Hematopoietic multipotent progenitor cell treated with erythropoietin and hydrocortisone succinate and interleukin-3 and kit ligand, for 4 days (in vitro differentiated cells): ENCODE measurements at places on chromosomes 7 and 10.
A peak's percentile ranks its signal among the peaks of the same experiment; 100 is the strongest.

DNA sequence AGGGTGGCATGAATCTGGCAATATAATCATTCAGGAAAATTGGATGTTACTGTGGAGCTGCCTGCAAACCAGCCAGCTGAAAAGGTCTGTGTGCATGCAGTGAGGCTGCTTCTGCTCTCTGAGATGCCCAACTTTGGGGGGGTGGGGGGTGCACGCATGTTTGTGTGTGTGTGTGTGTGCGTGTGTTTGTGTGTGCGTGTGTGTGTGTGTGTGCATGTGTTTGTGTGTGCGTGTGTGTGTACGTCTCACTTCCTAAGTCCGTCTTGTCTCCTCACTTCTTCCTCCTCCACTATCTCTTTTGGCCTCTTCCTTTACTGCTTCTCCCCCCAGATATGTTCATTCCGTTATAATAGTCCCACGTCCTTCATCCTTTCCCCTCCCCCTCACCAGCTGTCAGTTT lies 102.9 kb upstream of the MACROH2A2 start:
- no peak for DNase-seq

DNA sequence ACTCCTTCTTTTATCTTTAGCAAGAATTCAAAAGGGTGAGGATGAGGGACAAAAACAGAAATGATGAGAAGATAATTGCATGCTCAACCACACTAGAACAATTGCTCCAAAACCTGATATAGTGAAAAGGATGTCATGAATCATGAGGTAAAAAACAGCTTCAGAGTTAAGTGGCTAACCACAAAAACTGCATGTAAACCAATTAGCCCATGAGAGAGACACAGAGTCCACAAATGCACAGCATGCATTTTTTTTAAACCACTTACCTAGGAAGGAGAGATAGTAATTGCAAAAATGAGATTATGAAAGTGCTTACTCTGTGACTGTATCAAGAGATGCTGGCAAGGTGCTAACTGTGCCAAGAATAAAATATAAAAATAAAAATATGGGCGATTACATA lies 132.9 kb downstream of the MBL2 start:
- peak; percentile 43 for DNase-seq

DNA sequence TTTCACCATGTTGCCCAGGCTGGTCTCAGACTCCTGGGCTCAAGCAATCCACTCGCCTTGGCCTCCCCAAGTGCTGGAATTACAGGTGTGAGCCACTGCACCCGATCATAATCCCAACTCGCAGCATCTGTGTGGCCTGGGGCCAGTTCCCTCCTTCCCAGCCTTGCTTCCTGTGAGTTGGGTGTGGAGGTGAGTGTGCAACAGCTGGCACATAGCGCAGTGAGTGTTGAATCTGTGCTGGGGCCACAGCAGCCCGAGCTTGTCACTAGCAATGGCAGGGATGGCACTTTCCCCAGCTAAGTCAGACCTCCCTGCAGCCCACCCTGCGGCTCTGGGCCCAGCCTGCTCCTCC lies 12.2 kb downstream of the TMEM184A start:
- DNase-seq: no peak

DNA sequence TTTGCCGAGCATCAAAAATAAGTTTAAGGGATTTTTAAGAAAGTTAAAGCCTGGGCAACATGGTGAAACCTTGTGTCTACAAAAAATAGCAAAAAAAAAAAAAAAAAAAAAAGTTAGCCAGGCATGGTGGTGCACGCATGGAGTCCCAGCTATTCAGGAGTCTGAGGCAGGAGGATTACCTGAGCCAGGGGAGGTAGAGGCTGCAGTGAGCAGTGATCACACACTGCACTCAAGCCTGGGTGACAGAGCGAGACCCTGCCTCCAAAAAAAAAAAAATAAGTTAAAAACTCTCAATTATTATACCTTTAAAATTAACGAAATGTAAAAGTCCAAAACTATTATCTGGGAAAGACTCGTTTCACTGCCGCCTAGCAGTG lies 35.0 kb upstream of the DAGLB start:
- no peak for DNase-seq

DNA sequence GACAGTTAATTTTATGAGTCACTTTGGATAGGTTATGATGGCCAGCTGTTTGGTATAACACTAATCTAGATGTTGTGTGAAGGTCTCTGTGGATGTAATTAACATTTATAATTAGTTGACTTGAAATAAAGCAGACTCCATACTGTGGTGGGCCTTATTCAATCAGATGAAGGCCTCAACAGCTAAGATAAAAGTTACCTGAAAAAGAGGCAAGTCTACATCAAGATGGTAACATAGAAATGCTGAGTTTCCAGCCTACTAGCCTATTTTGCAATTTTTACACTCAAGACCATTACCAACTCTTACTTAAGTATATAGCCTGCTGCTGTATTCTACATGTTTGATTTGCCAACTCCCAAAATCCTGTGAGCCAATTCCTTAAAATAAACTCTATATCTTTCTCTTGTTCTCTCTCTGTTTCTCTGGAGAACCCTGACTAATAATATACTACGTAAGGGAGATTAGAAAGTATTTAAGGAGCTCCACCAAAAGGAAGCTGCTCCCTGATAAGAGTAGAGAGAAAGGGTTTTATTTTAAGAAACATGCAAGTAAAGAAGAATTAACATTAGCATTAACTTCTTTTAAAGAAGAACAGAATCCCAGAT lies 42.7 kb downstream of the ZNF438 start:
- peak; percentile 32 for DNase-seq

DNA sequence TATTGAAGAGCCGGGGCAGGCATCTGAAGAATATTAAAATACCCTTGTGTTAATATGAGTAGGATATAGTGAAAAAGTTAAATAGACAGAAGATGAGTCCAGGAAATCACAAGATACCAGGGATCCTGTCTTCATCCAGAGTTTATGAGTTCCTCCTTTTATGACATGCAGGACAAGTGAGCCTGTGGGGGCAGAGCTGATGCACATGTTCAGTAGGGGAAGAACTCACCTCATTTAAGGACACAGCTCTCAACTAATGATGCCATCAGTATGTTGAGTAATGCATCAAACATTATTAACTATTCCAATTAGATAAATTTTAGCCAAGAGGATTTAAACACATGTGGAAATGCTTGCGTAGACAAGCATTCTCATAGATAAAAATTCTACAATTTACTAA lies 435.8 kb upstream of the AKR1E2 start:
- DNase-seq: no peak

DNA sequence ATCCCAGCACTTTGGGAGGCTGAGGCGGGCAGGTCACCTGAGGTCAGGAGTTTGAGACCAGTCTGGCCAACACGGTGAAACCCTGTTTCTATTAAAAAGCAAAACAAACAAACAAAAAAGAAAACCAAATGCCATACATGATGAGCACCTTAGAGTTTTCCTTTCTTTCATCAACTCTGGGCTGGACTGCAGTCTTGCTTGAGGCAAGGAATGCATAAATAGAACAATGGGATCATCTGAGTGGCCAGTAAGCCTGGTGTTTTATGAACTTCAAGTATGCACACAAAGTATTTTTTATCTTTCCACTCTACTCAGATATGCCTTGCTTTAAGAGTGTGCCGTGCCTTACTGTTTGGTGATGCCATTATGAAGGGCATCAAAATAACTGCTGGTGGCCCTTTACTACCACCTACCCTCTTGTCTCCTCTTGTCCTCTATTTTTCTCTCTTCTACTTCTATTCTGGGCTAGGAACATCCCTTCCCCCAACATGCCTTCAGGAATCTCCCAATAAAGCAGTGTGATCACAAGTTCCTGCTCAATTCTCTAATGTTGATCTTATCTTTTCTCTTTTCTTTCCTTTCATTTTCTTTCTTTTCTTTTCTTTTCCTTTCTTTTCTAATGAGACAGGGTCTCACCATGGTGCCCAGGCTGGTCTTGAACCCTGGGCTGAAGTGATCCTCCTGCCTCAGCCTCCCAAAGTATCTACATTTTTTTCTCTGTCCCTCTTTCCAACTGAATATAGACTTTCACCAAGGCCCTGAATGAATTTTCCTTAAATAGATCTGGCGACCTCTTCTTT lies 10.2 kb downstream of the SCD start:
- no peak for DNase-seq

DNA sequence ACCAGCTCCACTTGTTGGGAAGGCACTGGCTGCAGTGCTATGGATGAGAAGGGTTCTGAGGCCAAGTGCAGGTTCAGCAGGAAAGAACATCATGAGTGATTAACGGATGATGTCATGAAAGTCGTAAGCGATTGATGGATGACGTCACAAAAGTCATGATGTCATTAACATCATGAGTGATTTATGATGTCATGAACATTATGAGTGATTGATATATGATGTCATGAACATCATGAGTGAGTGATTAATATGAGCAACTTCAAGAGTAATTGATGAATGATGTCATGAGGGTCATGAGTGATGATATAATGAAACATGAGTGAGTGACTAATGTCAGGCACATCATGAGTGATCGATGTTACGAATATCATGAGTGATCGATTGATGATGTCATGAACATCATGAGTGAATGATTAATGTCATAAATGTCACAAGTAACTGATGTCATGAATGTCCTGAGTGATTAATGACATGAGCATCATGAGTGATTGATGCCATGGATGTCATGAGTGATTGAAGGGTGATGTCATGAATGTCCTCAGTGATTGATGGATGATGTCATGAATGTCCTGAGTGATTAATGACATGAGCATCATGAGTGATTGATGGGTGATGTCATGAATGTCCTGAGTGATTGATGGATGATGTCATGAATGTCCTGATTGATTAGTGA lies 185.6 kb downstream of the PAXIP1 start:
- DNase-seq: no peak

DNA sequence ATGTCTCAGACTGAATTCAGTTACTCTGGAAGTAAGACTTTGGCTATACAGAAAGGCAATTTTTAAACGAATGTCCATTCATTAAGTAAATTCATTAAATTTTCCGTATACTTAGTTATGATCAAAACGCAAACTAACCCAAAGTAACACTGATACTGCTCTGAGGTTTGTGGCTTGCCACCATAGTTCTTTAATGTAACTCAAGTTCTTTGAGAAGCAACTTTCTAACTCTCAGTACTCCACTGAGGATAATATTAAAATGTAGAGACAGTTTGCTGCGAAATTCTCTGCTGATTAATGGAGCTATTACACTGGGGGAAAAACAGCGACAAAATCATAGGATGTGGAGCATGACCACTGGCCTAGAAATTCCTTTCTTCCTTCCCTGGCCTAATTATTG lies 45.4 kb upstream of the PNLIPRP3 start:
- no peak for DNase-seq

GRCh38 chr7:122736183-122736582 lies 33.5 kb upstream of the RNF148 start:
- no peak for DNase-seq

DNA sequence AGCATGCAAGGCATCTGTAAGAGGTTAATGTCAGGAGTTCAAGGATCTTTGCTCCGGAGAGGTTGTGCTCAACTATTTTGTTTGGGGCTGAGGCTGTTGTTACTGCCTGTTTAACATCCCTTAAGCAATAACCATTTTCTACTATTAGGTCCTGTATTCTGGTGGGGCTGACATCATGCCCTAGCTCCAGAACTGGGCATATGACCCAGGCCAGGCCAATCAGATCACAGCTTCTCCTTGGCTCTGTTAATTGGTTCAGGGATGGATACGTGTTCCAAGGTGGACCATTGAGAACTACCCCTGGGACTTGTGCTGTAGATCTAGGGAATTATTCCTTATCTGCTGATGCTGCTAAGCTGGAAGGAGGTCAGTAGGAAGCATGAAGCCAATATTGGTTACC lies 67.0 kb downstream of the SYPL1 start:
- no peak for DNase-seq

DNA sequence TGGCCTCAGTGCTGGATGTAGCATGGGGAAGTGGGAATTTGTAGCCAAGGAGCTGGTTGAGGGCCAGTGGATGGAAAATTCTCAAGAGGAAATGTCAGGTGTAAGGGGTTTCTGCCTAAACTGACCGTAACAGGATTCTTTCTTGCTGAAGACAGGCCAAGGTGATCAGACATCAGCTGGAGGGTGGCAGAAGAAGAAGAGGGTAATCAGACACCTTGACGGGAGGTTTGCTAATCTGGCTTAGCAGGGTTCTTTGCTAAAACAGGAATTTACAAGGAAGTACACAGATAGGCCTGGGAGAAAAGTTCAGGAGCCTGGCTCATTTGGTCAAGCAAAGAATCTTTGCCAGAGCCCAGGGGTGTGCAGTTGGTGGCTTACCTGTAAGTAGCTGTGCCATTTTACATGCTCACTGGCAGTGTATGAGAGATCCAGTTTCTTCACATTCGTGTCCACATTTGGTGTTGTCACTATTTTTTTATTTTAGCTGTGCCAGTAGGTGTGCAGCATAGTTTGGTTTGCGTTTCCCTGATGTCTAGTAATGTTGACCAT lies 73.7 kb downstream of the BMPR1A start:
- no peak for DNase-seq

GRCh38 chr7:48360574-48360973 lies 189.3 kb downstream of the ABCA13 start:
- no peak for DNase-seq

GRCh38 chr7:24025094-24025493 lies 258.9 kb upstream of the NPY start:
- no peak for DNase-seq

- peak; percentile 55 for DNase-seq
These were observed 669 bp downstream of the PI4K2A start for GRCh38 chr10:97640868-97641811.

GRCh38 chr7:101402081-101402779 lies 39.6 kb downstream of the COL26A1 start:
- DNase-seq: no peak

DNA sequence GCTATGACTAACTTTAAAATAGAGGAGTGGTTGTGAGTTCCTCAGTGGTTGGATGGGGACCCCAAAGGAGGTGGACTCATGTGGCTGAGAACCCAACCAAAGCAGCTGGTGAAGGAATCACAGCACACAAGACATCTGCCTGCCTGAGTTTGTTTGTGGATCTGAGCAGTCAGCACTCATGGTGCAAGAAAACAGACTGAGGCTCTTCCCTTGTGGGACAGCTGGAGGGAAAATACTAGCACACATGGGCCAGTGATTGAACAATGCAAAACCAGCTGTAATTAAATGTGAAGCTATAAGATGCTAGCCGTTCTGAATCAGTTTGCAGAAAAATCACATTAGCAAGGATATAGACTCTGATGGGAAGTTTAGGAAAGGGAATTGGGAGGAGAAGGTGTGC lies 707.3 kb downstream of the GRID1 start:
- no peak for DNase-seq

- DNase-seq: no peak
These were observed 31.1 kb upstream of the PLEKHS1 start for GRCh38 chr10:113720386-113720785.

- peak; percentile 38 for DNase-seq
These were observed 1.1 kb upstream of the EMX2 start for GRCh38 chr10:117541405-117541908.

DNA sequence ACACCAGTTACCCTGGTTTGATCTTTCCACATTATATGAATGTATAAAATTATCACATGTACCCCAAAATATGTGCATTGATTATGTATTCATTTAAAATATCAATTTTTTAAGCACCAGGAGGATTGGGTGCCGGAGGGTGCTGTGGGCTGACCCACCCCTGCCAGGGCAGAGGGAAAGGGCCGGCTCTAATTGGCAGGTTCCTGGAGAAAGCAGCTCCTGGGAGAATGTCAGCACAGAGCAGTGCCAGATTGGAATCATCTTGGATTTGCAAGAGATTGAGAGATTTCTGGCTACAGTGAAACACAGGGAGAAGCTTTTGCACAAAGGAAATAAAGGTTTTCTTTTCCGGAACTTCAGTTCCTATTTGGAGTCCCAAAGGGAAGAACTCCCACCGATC lies 264.4 kb upstream of the TCERG1L start:
- DNase-seq: no peak
